GM12892 (cell line): ENCODE measurements at places on chromosomes 11 and 22.

DNA sequence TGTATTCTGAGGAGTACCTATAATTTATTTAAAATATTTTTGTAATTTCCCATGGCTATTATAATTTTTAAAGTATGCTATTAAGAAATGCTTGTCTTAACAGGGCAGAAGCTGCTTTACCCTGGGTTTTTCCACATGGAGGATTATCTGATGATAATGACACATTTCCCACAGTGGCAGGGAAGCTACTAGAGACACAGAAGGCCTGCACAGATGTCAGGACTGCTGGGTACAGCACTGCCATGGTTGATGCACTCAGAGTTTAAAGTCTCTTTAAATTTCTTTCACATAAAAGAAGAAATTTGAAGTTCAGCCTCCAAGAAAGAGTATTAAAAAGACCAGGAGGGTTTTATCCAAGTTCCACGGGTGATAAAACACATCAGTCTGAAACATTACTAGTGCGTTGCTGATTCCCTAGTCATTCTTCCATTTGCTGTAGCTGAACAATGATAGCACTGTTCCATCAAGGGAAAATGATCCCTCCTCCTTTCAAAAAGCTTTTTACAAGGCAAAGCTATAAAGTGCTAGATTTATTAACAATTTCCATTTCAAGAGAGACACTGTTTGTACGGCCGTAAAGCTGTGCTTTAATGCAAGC is 363.0 kb downstream of the CNTN5 start:
- DNase-seq: no peak

GRCh38 chr11:127103586-127104388 is 103.2 kb upstream of the KIRREL3 start:
- DNase-seq: no peak

- no peak for DNase-seq
Observed at GRCh38 chr11:26344647-26345046, 12.7 kb downstream of the ANO3 start.

GRCh38 chr22:49571326-49571725 is 256.3 kb downstream of the BRD1 start:
- no peak for DNase-seq

DNA sequence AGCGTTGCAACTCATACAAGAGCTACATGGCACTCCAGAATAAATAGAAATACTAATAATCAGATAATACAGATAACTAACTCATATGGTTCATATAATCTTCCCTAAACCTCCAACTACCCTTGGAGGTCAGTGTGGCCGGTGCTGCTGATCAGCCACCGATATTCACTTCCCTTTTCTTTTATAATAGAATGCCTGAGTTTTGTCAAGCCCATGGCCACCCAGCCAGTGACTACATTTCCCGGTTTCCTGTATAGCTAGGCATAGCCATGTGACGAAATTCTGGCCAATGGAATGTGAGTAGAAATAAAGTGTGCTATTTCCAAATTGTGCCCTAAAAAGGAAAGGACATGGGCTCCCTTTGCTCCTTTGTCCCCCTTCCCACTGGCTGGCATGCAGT is 5.9 kb upstream of the CAT start:
- no peak for DNase-seq

DNA sequence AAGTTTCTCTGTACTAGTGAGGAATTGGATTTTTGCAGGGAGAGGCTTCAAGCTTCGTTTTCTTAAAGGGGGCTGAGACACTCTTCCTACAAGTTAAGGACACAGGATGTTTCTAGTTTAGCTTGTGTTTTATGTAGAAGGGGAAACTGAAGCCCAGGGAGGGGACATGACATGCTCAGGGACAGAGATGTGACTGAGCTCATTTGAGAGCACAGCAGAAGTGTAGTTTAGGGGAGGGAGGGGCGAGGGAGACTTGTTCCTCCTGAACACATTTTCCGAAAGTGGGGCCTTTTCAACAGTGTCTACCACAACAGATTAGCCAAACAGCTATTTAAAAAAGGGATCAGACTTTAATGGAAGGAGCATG is 148.1 kb downstream of the FBXO7 start:
- no peak for DNase-seq

- DNase-seq: no peak
Observed at GRCh38 chr11:128116885-128117284, 470.5 kb downstream of the ETS1 start.

- DNase-seq: no peak
Observed at GRCh38 chr11:75894036-75894585, 79.1 kb downstream of the UVRAG start.

DNA sequence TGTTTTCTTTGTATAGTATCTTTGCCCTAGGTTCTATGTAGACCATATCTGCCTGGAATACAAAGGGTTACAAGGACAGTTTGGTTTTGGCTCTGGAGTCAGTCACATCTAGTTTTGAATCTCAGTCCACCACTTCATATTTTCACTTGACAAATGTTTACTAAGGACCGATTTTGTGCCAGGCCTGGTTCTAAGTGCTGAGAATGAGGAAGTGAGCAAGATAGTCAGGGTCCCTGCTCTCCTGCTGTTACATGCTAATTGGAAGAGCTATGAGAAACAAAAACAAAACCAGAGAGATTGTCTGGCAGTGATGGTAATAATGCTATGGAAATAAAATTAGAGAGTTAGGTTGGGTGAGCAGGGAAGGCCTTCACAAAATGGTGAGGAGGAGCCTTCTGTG is 66.1 kb upstream of the ARHGAP20 start:
- DNase-seq: no peak

DNA sequence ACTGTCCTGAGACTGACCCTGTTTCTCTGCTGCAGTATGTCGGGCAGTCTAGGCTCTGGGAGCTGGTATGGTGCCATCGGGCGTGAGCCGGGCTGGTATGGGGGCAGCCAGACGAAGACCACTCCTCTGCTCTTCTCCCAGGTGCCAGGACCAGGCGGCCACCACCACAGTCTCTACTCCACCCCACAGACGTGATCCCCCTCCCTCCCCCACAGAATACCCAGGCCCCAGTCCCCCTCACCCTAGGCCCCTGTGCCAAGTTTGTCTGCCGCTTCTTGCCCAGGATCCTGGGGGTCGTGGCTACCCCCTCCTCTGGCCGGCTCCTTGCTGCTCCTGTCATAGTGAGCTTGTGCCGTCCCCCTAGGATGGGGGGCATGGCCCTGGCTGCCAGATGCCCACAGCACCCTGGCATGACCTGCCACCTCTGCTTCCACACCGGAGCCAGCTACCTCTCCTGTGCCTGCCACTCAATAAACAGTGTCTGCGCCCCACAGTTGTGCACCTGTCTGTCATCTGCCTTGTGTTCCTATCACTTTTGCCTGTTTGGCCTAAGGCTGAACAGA is 2.0 kb upstream of the KCNK4 start:
- no peak for DNase-seq

DNA sequence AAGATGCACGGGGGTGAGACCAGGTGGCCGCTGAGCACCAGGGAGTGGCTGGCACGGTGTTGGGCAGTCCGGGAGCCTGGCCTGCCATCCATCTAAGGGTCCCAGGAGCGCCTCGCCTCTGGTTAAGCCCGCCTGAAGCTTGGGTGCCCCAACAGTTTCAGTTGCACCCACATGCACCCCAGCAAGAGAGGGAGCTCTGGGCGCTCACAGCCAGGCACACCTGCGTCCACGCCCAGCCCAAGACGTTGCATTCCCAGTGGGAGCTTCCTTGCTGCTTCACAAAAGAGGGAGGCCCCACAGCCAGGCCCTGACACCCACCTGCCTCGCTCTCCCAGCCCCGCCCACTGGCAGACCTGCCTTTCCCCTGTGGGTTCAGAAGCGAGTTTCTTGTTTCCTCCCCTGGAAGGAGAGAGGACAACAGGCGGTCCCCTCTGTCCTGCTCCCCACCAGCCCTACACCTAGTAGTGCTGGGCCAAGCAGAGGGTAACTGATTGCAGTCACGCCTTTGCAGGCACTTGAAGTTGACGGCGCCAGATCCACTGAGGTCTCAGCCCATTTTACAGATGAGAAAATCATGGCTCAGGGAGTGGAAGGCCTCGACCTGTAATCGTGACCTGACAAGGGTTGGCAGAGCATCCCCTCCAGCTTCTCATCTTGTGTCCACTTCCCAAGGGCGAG is 35.4 kb downstream of the OSBPL5 start:
- DNase-seq: no peak

DNA sequence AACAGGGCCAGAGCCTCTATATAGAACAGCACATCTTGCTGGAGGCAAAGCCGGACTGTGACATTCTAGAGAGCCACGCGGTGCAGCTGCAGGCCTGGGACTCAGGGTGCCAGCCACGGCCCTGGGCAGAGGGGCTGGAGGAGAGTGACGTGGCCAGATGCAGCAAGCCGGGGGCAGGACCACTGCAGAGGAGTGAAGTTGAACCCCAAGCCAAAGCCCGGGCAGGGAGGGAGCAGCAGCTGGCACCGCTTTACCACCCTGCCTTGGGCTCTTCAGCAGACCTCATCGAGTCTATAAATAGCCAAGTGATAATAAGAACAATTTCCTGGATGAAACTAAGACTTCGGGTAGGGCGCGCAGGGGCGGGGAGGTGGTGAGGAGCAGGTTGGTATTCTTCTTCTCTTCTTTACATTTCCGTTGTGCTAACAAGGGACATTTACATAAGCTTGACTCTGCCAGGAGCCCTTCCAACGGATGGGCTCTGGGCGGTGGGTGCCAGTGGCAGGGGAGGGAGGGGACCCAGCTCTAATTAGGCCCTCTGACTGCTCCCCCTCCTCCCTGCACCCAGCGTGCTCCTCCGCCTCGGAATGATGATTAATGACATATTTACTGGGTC is 110.2 kb downstream of the ST3GAL4 start:
- no peak for DNase-seq

GRCh38 chr11:66951135-66951534 is 7.0 kb downstream of the PC start:
- DNase-seq: no peak

- DNase-seq: no peak
Observed at GRCh38 chr11:23423104-23423503, 562.8 kb upstream of the CCDC179 start.

GRCh38 chr11:14107050-14107430 is 144.5 kb downstream of the SPON1 start:
- no peak for DNase-seq

DNA sequence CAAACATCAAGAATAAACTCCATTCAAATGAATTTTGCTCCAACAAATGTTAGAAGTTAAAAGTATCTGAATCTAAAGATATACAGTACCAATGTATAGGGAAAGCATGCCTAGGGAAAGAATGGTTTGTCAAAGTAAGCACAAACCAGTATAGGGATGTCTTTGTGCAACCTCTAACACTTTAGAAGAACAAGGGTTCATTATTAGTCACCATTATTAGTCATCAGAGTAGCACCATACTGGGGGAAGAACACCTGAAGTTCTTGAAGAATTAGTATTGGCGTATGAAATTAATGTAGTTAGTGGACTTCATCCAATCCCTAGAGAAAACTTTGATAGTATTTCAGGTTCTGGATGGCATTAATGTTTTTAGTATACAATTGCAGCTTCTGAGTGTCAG is 943.7 kb downstream of the METTL15 start:
- DNase-seq: no peak

DNA sequence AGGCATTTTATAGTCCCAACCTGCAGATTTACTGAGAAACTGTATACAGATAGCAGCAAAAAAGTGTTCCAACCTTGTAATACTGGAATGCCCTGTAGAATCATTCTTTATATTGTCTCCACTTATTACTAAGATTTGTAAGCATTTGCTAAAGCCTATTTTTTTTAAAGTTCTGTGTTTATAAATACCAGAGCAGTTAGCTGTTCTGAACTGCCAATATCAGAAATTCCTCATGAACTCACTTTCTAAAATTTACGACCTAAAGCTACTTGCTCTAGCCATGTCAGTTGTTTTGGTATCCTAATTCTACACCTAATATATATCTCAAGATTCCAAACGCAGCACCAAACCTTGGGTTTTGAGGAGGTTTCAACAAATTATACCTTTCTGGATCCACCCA is 103.2 kb downstream of the C11orf65 start:
- DNase-seq: no peak

- DNase-seq: no peak
Observed at GRCh38 chr11:12859872-12860657, 149.1 kb upstream of the RASSF10 start.

GRCh38 chr22:37818409-37819104 is 4.6 kb upstream of the GALR3 start:
- DNase-seq: peak; percentile 80

DNA sequence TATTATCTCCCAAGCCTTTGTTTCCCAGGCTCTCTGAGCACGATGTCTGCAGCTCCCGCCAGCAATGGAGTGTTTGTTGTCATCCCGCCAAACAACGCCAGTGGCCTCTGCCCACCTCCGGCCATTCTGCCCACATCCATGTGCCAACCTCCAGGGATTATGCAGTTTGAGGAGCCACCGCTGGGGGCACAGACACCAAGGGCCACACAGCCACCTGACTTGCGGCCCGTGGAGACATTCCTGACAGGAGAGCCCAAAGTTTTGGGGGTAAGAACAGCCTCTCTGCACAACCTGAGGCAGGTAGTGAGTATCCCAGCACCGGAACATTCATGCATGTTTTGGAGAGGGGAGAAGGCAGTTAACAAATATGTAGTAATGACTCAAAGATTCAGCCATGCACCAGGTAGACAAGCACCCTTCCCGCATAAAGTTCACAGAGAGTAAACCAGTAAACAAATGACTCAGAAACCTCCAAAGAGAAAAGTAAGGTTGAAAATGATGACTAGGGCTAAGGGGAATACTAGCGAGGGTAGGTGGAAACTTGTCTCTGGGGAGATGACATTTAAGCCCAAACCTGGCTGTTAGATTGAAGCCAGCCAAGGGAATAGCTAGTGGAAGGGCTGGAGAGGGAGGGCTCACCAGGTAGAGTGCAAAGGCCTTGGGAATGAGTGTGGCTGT is 7.2 kb downstream of the MS4A15 start:
- DNase-seq: no peak

- no peak for DNase-seq
Observed at GRCh38 chr11:125022551-125022950, 40.6 kb upstream of the SLC37A2 start.

GRCh38 chr11:124302347-124303125 is 11.2 kb downstream of the OR8D1 start:
- no peak for DNase-seq
